Neural crest cell (in vitro differentiated cells): ENCODE measurements at places on chromosomes 5 and 9. TPM values are rescaled to one million over a fixed set of nuclear protein-coding genes. Genes with fewer than 3 reads are reported as not detected.

GRCh38 chr9:99782962-99783718 is 38.5 kb upstream of the NR4A3 start:
- no peak for DNase-seq

- no peak for DNase-seq
Measured at GRCh38 chr9:131682261-131682660, 57.6 kb downstream of the RAPGEF1 start.

- no peak for DNase-seq
Measured at GRCh38 chr5:150112201-150113046, 26.1 kb upstream of the CSF1R start.

- DNase-seq, result no peak
Measured at GRCh38 chr5:96157841-96158291, 196.2 kb upstream of the ELL2 start.

GRCh38 chr9:113350937-113351336 is 1.6 kb downstream of the BSPRY start:
- DNase-seq, result no peak

DNA sequence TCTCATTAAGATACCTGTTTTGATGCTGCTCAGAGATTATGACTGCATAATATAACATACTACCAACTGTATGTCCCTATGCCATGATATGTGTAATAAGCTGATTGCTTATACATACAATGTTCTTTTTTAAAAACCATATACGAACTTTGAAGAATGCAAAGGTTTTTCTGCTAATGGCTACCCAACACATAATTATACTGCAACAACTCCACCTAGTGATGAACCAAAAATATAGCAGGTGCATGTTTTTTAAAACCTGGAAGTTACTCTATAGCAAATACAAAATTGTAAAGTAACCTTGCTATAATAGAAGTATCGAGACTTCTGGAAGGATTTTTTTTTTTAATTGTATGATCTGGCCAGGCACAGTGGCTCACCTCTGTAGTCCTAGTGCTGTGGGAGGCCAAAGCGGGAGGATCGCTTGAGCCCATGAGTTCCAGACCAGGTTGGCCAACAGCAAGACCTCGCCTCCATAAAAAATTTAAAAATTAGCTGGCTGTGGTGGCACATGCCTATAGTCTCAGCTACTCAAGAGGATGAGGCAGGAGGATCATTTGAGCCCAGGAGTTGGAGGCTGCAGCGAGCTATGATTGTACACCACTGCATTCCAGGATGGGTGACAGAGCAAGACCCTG is 49.1 kb downstream of the HOMER1 start:
- no peak for DNase-seq

DNA sequence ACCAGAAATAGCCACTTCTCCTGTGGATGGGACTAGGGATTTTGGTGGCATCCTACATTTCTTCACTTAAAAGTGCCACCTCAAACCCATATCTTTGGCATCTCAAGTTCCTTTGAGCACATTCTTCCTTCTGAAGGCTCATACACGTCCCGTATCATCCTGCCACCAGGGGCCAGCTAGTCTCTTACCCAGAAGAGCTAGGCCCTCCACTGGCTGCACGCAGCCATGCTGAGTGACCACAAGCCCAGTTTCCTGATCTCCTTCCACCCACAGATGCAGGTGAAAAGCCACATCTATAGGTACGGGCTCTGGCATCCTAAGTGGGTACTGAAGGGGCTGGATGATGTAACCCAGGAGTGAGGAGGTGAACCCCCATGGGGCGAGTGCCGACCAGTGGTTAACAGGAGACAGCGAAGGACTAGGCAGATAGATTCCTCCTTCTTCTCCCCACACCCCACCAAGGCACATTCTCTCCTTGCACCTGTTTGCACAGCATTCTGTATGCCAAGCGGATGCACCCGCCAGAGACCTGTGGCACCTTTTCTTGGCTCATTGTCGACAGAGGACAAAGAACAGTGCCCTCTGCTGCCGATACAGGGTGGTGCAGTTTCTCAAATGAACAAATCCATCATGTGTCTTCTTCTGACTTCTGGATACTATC is 14.4 kb upstream of the SCGB3A1 start:
- DNase-seq, result peak; percentile 57

- DNase-seq, result no peak
Measured at GRCh38 chr9:26078706-26079105, 400.5 kb upstream of the TUSC1 start.

GRCh38 chr5:177426566-177427210 is at the start of gene GRK6:
TSS of gene GRK6 (plus strand) at chr5:177426676. CDS start at chr5:177426846, 170 bp downstream.
- DNase-seq, result no peak

GRCh38 chr9:128114326-128115186 is 13.0 kb downstream of the PTGES2 start:
- no peak for DNase-seq

DNA sequence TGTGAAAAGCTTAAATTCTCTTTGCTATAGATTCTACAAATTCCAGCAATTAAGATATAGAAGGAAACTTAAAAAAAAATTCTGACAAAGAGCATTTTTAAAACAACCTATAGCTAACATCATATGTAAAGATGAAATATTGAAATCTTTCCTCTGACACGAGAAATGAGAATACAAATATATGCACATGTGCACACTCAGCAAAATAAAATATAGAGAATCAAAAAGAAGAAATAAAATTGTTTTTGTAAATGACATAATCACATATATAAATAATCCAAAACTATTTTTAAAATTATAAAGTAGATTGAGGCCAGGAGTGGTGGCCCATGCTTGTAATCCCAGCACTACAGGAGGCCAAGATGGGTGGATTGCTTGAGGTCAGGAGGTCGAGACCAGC is 265.1 kb downstream of the IRX2 start:
- no peak for DNase-seq

DNA sequence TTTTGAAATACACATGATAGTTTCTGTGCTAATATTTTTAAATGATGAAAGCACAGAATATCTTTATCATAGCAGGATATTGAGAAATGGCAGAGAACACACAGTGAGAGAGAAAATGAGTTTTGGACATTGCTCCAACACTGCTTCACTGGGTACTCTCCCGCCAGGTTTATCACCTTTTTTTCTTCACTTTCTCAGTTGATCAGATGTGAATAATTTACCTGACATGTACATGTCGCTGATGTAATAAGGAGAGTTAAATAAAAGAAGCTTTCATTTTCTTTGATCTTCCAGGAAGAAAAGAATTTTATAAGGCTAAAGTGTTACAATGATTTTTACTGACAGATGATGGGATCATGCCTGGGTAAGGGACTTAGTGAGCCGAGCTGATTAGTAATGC is 134.5 kb downstream of the ALDH1A1 start:
- DNase-seq, result no peak

GRCh38 chr5:167152561-167152960 is 1138.9 kb upstream of the WWC1 start:
- no peak for DNase-seq

The FXN gene
- 26.7 and 28.6 TPM in 2 replicates for total RNA-seq

The FOXD4 gene
- total RNA-seq, result 0.36 and 0.77 TPM in 2 replicates

The SLC27A6 gene
- 0.09 TPM in 1 of 2 replicates, not detected in the other for total RNA-seq

The SPINK13 gene
- total RNA-seq, result not detected in 2 replicates

The DNLZ gene
- total RNA-seq, result 21.3 and 21.7 TPM in 2 replicates
